Non-pigmented ciliary epithelial cell (primary cell): ENCODE measurements at places on chromosomes 11 and 22.

DNA sequence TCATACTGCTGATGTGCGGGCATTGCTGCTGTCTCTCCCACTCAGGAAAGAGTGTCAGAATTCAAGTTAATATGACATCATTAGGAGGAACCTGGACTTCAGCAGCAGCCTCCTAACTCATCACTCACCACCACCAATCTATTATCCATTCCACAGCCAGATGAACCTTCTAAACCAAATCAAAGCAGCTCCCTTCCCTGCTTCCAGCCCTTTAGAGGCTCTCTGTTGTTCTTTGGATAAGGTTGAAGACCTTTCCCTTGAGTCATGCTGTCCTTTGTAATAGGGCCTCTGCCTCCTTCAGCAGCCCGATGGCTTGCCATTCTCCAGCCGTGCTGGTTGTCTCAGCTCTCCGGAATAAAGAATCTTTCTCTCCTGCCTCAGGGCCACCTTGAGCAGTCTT is 301.3 kb downstream of the DDX10 start:
- no peak for DNase-seq

- DNase-seq, result peak; percentile 30
These were observed 71.2 kb upstream of the TBCEL start for GRCh38 chr11:120952461-120953434.

GRCh38 chr11:74673693-74674360 is 57.4 kb downstream of the CHRDL2 start:
- no peak for DNase-seq

GRCh38 chr11:115745610-115746512 is 241.6 kb upstream of the CADM1 start:
- DNase-seq, result no peak

DNA sequence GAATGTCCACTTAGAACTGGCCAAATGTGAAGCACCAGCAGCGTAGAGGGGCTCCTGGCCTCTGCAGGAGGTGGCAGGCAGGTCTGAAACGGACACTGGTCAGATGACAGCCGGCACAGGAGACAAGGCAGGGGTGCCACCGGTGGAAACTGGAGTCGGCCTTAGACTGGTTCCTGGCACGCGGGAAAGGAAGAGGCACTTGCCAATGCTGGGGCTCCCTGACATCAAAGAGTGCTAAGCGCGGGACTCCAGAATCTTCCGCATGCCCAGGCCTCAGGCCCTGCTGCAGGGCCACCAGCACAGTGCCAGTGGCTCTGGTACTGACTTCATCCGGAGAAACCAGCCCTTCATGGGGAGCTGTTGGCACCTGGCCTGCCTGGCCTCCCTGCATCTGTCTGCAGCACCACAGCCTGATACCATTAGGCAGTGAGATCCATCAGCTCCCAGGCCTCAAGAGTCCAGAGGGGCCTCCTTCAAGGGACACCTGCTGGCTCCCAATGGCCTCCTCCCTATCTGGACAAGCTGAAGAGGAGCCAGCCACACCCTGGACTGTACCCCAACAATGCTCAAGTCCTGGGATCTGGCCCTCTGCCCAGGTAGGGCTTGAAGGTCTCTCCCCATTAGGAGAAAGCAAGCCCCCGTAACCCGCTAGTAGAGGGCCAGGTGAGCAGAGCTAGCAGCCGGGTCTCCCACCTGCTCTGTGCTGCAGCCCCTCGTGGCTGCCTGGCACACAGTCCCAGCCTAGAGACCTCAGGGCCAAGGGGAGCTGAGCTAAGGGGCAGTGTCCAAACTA is 29.7 kb upstream of the GNB1L start:
- DNase-seq, result no peak

DNA sequence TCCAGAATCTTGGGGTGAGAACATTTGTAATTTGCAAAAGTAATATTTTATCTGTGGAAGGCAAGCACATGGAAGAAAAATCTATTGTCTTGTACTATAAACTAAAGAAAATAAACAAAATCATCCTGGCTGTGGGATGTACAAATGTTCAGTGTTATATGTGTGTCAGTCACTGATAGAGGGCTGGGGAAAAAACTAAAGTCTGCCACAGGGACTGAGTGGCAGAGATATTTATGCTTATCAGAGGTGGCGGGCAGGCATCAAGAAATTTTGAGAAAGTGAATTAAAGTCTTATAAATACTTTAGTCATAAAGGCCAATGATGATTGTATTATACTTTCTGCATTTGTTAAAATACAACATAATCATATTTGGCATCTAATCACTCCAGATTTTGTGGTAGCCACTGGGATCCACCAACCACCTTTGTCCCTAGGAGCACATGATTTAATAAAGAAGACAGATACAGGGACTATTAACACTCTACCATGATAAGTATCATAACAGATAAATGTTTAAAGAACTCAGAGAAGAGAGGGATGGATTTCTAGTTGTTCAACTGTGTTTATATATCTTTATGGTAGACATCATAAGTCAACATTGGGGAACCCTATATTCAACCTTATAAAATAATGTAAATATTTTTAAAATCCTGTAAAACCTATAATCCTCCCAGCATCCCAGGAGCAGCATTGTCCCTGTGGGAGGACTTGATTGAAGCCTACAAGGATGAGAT is 2.6 kb upstream of the ENDOD1 start:
- DNase-seq, result no peak

DNA sequence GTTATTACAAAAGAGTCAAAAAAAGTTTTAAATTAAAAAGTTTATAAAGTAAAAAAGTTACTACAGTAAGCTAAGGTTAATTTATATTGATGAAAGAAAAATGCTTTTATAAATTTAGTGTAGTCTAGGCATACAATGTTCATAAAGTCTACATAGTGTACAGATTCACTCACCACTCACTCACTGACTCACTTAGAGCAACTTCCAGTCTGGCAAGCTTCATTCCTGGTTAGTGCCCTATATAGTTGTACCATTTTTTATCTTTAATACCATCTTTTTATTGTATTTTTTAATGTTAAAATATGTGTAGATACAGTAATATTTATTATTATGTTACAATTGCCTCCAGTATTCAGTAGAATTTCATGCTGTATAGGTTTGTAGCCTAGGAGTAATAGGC is 2.6 kb upstream of the MMP10 start:
- DNase-seq, result no peak

DNA sequence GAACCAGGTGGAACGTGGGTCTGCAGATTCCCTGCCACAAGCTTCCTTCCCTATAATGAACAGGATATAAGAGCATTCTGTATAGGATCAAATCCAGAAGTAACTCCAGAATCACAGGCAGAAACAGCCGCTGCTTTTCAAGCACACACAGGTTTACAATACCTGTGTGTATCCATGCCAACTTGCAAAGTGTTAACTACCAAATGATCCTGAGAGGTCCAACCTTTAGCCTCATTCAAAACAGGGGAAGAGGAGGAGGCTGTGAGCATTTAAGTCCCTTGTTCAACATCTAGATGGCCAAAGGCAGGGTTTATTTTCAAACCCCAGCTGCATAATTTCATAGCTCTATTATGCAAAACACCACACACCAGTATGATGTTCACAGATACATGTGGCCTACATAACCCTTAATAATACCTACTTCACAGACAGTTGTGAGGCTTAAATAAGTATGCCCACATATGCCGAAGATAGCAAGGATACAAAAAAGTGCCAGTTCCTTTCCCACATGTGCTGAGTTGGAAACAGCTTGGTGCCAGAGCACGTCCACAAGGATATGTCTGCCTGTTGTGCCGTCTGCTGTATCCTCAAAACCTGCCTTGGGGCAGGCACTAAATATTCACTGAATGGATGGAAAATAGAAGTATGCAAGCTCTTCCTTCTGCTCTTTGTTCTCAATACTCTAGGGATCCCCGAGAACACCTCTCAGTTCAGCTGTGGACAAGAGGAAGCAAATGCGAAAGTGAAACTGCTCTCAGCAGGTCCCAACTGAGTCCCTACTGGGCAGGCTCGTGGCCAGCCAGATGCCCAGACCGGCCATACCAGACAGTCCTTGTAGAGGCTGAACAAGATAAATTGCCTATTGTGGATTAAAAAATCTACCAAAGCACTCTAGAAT is 66.8 kb downstream of the LARGE1 start:
- no peak for DNase-seq

GRCh38 chr11:113991718-113992458 is 17.0 kb downstream of the HTR3A start:
- no peak for DNase-seq

- DNase-seq, result peak; percentile 50
These were observed 52.7 kb upstream of the CCND1 start for GRCh38 chr11:69588270-69588669.

DNA sequence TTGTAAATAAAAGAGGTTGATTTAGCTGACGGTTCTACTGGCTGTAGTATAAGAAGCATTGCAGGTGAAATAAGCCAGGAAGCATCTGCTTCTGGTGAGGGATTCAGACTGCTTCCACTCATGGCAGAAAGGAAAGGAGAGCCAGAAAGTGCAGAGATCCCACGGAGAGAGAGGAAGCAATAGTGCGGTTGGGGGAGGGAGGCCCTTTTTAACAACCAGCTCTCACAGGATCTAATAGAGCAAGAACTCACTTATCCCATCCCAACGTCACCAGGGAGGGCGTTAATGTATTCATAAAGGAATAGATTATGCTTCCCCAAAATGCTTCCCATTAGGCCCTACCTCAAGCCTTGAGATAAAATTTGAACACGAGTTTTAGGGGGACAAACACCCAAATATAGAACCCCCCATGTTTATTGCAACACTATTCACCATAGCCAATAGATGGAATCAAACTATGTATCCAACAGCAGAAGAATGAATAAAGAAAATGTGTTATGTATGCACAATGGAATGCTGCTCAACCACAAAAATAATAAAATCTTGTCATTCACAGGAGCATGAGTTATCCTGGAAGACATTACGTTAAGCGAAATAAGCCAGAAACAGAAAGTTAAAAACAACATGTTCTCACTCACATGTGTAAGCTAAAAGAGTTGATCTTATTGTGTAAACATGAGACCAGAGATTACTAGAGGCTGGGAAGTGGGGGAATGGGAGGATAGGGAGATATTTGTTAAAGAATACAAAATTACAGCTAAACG is 908.3 kb upstream of the ANO3 start:
- peak; percentile 38 for DNase-seq

GRCh38 chr11:41459465-41460401 is at the start of gene LRRC4C:
LRRC4C (minus strand) TSS chr11:41459652.
- DNase-seq, result no peak

GRCh38 chr22:31861226-31861840 is 83.0 kb upstream of the YWHAH start:
- no peak for DNase-seq

DNA sequence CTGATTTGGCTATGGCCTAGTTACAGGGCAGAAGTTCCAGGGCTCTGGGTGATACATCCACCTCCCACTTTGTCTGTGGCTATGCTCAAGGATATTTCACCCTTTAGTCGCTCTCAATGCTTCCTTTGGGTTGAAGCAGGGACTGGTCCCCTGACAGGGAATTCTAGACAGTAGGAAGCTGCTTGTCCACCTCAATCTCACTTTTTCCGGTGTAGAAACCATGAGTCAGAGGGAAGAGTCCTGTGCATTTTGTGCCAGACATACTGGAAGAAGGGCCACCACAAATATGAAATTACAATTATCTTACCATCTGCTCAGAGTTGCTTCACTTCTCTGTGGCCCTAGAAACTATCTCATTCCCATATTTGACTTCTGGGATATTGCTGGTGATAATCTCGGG is 413.7 kb upstream of the FAT3 start:
- DNase-seq, result no peak

GRCh38 chr22:42695294-42695693 is 25.4 kb downstream of the A4GALT start:
- DNase-seq, result no peak

DNA sequence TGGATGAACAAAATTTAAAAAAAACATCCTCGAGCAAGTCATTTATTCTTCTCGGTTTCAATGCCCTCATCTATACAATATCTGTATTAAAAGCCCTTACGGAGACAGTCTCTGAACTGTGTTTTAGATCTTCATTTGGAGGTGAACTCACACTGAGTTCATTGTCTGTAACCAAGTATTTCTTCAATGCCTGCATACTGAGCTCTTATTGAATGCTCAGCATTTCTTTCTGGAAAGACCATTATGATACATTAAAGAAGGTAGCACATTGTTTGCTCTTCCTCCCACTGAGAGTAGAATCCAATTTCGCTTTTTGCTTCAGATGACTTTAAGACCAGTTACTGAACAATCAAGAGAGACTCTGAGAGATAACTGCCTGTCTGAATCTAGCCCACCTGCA is 1.7 kb upstream of the ANO3 start:
- DNase-seq, result no peak
